ENCODE measurements at places on chromosomes 3 and 15.
A peak's percentile ranks its signal among the peaks of the same experiment; 100 is the strongest.

DNA sequence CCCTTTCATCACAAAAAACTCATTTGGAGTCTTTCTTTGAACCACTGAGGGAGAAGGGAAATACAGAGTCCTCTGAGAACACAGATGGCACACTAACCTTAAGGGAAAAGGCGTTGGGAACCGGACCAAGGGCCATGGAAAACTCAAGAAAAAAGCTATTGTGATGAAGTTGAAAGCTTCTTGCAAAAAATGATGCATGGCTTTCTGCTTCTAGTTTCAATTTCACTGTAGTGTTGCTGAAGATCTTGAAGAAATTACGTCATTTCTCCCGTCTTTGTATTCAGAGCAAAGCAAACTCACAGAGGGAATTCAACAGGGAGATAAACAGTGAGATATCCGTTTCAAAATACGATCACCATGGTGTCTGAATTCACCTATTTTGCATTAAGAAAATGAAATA lies 642.3 kb upstream of the ADAMTS9 start:
- no peak for DNase-seq

GRCh38 chr3:10273702-10274305 lies 18.9 kb downstream of the GHRL start:
- no peak for DNase-seq

- no peak for DNase-seq
These were observed 36.9 kb downstream of the GALNT15 start for GRCh38 chr3:16211176-16211904.

DNA sequence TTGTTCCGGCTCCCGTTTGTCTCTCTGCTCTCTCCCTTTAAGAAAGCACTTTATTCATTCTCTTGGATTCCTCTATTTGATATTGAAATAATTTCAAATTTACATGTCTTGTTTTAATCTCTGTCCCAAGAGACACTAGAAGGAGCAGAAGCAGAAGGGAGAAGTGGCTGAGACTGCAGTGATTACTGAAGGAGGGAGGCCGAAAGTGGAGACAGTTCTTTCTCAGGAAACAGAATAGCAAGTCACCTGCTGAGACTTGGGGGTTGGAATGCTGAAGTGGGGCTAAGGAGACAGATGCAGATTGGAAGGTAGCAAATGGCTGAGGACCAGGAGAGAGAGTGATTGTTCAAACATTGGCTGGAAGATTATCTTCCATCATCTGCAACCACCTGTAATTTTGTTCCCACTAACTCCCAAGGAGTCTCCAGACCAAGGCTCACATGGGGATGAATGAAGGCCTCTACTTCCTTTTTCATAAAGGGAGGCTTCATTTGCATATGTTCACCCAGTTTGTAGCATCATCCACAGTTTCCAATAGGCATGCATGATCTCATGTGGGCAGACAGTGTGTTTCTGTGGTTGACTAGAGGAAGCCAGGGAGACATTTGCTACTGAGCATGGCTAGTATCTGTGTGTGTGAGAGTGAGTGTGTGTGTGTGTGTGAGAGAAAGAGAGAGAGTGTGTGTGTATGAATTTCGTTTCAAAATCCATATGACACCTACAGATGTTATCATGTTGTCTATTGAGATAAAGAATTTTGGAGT lies 24.0 kb downstream of the LTF start:
- DNase-seq = peak; percentile 58

GRCh38 chr3:171865191-171865865 lies 22.2 kb downstream of the TMEM212 start:
- no peak for DNase-seq

DNA sequence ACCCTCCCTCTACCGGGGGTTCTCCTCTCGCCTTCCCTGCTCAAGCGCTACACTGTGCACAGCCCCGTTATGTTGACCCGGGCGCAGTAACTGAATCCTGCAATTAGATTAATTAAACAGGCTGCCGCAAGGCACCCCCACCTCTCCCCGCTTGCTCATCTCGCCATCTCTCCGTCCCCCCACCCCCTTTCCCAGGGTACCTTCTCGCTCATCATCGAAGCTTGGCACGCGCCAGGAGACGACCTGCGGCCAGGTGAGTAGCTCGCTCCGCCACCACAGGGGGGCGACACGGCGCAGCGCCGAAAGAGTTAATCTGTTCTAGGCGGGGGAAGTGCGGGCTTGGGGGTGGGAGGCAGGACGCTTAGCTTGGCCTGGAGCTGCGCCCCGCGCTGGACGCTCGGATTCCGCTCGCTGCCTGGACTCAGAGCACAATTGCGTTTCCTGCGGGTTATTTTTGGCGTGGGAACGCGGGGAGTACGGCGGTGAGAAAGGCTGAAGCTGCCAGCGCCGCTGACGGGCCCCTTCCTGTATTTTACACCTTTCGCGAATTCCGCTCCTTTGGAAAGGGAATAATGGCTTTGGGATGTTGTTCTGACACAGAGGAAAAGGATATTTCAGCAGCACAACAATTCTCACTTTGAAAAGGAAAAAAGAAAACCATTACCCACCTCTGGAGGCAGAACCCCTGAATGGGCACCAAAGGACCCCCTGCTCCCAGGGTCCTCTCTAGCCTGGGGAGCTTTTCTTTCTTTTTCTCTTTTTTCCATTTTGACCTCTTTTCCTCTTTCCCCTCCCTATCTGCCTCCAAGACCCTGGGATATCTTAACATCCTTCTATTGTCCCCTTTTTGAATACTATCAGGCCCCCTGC lies 1.5 kb downstream of the DLL4 start:
- no peak for DNase-seq

DNA sequence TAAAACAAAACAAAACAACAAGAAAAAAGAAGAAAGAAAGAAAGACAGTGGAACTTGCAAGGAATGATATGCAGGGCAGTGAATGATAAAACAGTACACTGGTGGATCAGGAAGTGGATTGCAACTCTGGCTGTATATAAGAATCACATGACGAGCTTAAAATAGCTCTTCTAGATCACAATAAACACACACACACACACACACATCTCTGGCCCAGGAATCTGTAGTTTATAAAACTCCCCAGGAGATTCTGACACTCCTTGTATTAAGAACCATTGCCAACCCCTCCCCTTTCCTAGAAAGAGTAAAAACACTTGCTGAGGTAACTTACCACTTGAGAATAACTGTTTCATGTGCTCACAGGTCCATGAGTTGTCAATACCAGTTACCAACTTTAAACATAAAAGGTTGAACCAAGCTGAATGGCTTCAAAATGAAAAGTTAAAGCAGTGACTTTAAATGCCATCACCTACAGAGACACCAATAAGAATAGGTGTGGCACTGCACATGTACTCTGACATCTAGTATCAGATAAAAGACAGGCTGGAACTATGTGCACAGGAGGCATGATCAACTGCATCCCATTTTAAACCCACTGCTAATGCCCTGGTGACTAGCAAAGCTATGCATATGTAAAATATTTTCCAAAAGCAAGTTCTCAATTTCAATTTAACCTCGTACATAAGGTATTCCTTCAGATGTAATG lies 3.9 kb downstream of the CPOX start:
- no peak for DNase-seq

- no peak for DNase-seq
These were observed 209.7 kb downstream of the MINAR1 start for GRCh38 chr15:79641841-79642240.

All from naive B cell (primary cell).